Fibroblast of skin of back (primary cell): ENCODE measurements at places on chromosomes 7 and 10.

DNA sequence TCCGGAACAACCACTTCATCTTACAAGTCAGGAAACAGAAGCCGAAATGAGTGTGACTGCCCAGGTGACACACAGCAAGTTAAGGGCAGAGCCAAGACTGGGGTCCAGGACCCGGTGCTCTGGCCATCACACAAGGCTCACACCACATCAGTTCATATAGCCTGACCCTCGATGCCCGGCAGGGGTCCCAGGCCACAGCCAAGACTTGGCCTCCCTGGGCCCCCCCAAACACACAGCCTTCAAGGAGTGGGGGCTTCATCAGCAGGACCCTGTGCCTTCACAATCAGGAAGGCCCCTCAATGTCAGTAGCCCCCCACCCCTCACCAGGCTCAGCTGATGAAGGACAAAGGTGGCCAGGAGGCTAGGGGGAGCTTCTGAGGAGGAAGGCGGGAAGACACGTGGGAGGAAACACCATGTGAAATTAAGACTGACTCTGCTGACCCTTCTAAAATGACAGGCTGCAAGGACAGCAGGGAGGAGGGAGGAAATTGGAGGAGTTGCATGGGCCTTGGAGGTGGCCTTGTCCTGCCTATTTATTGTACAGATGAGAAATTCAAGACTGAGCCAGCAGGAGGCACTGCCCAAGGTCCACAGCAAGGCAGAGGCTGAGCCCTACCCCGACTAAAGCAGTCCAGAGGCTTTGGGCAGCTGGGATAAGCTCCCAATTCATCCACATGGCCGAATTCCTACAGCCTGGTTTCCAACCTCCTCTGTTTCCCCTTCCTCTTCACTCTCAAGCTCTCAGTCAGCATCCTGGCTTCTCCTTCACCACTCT, 216.1 kb upstream of the ZMIZ1 start:
- DNase-seq: no peak

DNA sequence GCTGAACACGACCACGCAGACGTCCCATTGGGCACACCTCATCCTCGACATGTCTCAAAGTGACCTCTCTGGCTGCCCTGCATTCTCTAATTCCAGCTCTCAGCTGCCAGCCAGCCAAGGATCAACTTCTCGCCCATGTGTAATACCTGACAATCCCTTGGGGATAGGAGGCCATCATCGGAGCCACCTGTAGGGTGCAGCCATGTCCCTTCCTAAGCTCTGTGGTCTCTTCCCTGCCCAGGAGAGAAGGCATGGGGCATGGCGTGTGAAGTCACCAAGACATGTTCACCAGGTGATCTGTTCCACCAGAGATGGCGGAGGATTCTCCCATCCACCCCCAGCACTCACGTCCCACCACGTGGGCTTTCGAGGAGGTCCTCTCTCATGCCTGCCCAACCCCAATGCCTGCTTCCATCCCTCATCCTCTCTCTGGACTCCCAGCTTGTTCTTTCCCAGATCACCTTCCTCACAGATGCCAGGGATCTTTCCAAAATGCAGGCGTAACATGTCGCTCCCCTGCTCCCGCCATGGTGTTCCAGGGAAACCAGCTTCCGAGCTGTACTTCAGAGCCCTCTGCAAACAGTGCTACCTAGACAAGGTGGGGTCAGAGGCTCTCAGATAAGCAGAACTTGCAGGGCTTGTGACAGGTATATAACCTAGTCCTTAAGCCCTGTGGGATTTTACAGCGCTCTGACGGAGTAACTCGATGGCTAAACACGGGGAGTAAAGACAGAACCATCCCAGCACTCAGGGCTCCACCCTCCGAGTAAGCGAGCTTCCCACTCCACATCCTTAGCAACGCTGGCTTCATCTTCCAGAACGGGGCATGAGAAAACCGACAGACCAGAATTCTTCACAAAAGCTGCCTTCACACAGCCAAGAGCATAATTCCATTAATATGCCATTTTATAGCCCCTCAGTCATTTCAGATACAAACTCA, 41.1 kb downstream of the BRI3 start:
- DNase-seq: no peak

- DNase-seq: peak; percentile 28
Observed at GRCh38 chr7:43113622-43114457, 1.4 kb downstream of the HECW1 start.

- peak; percentile 11 for DNase-seq
Observed at GRCh38 chr10:61063901-61064300, 119.9 kb upstream of the RHOBTB1 start.

DNA sequence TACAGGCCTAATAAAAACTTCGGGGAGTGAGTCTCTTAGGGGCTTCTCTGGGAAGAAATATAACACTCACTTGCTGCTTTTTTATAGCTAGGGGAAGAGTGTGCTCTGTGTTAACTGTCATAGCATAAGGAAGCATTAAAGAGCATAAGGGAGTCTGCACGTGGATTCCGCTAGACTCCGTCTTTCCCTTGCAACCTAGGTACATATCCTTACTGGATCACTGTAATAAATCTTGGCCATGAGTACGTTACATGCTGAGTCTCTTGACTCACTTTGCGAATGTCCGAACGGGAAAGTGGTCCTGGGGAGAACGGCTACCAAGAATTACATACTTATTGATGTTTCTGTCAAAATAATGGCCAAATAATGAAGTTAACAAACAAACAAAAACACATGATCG, 999.1 kb upstream of the MBL2 start:
- DNase-seq: no peak

DNA sequence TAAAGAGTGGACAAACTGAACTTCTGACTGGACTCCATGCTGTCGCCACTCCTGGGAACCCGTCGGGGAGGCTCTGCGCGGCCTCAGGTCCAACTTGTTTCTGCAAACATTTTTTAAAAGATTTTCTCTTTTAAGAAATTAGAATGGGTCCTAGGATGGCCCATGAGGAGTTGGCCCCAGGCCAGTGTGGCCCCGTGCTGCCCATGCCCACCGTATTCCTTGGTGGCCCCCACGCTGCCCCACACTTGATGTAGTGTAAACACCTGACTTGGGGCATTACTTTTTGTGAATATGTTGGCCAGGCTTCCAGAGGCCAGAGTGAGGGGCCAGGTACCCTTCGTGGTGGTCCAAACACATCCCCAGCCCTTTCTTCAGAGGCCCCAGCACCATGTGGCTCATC, 19.3 kb downstream of the ZNF316 start:
- DNase-seq: no peak

- no peak for DNase-seq
Observed at GRCh38 chr10:29285624-29286051, 3.2 kb upstream of the LYZL1 start.
